ENCODE measurements at places on chromosomes 4 and X.
A peak's percentile ranks its signal among the peaks of the same experiment; 100 is the strongest.

DNA sequence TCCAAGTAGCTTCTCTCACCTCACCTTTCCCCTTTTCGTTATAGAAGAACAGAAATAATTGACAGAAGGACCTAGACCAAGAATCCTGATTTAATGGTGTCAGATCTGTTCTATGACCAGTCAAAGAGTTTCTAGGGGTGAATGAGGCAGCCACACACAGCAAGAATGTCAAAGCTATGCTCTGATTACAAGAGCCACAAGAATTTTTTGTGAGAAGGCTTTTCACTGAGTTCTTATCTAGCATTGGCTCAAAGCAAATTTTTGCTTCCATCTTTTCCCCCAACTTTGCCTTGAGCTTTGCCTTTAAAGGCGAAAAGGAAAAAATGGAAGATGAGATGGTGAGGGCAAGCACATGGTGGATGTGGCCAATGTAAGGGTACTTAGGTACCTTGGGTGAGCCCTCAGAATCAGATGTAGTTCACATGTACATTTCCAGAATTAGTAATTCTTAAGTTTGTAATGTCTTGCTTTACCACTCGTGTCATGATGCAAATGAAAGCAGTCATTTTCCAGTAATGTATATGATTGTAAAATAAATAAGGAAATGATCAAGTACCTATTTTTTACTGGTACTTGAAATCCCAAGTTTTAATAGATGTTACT lies 23.5 kb downstream of the FMR1 start:
- DNase-seq, result no peak

GRCh38 chrX:11540532-11541377 lies 125.0 kb downstream of the ARHGAP6 start:
- no peak for DNase-seq

DNA sequence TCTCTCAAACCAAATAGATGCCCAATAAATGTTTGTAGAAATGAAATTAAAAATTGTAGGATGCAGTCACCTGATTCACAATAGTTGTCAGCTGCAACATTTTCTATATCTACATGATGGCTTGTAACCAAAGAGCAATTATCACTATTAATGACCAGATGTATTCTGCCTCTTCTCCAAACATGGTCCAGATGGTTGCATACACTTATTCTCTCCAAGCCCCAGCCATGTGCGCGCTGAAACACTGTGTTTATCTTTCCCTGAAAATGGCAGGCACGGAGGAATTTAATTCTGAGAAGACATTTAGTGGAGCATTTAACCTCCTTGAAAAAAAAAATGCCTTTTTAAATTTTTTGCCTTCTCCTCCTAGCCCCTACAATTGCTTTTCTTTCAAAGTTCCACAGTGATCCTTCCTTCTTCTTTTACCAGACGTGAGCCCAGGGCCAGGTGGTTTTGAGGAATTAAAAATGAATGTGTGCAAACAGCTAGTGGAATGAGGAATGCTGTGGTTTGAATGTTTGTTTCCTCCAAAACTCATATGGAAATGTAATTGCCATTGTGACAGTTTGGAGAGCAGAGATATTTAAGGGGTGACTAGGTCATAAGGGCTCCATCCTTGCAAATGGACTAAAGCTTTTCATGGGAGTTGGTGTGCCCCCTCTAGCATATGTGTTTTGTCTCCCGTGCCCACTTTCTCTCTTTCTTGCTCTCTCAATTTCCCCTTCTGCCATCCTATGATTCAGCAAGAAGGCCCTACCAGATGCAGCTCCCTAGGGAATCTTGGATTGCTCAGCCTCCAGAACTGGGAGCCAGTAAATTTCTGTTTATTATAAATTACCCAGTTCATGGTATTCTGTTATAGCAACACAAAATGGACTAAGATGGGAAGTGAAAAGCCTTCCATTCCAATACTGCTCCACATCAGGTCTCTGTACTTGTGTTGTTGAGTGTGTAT lies 136.0 kb downstream of the GABRB1 start:
- no peak for DNase-seq

DNA sequence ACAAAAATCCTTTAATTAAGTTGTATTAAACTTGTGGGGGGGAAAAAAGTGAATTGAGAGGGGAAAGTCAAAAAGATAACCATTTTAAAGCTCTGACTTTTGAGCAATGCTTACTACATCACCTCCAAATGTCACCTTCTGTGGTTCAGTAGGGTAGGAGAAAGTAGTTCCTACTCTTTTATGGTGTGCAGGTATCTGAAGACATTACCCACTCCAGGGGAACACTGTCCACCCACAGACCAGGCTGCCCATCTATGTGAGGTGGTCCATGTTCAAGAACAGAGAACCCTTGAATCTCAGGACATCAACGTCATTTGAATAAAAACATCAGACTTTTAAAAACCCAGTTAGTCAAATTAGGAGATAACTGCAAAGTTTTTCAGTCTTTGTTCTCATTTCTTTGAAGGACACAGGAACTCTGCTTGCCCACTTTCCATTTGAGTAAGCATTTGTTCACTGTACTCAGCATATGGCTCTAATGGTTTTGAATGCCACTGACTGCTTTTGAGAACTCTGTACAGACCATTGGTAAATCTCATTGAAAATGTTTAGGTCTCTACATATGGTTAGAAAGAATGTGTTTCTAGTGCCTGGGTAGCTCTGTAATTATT lies 18.4 kb downstream of the NMU start:
- no peak for DNase-seq

DNA sequence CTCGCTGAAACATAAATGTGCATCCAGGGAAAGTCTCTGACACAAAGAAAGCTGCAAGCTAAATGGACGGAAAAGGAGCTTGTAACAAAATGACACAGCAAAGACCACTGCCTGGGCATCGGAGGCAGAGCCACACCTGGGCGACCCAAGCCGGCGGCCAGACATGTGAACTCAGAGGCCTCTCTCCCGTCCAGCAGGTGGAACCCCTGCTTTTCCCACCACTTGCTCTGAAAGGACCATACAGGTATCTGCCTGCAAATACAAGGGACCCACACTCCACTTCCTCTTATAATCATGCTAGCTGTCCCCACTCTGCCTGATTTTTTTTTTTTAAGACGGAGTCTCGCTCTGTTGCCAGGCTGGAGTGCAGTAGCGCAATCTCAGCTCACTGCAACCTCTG lies 12.0 kb downstream of the CPLX1 start:
- DNase-seq, result no peak

GRCh38 chrX:97389761-97390192 lies 506.1 kb downstream of the RPA4 start:
- no peak for DNase-seq

- no peak for DNase-seq
Measured at GRCh38 chr4:119592830-119593229, 35.8 kb downstream of the PDE5A start.

GRCh38 chr4:158915683-158916241 lies 146.9 kb downstream of the FNIP2 start:
- no peak for DNase-seq

- DNase-seq, result no peak
Measured at GRCh38 chr4:154626793-154627484, 14.5 kb upstream of the FGG start.

DNA sequence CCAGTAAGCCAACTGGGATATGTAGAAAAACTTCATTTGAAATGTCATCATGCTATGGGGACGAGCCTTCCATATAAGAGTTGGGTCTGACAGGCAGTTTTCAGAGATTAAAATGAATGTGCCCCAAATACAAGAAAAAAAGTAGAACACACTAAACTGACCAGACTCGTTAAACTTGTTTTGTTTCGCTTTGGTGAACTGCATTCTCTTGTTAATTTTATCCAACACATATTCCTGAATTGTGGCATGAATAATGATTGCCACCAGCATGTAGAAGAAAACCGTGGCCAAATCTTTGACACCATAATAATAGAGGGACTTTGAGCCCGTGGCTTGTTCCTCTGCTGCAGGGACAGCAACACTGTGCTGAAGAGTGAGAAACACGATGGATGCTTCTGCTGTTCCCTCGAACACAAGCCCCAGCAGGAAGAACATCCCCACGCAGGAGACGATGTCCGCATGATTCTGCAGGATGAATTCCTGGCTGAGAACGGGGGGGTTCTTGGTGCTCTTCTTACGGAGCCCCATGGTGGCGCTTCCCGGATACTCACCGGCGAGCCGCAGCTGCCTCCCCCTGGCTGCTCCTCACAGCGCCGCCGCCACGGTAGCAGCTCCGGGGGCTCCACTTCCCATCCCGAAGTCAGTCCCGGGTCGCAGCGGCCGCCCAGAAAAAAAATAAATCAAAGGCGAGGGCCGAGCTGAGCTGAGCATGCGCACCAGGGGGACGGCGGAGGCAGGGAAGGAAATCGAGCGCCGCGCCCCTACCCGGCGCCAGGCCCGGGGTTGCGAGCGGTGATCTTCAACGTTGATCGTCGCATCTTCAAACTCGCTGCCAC lies at the start of gene TRAM1L1:
Gene TRAM1L1, minus strand, starts transcription at position 711 of the 836 bp plus-strand sequence. Its CDS starts 183 bp downstream, at position 528.
- DNase-seq, result peak; percentile 47

DNA sequence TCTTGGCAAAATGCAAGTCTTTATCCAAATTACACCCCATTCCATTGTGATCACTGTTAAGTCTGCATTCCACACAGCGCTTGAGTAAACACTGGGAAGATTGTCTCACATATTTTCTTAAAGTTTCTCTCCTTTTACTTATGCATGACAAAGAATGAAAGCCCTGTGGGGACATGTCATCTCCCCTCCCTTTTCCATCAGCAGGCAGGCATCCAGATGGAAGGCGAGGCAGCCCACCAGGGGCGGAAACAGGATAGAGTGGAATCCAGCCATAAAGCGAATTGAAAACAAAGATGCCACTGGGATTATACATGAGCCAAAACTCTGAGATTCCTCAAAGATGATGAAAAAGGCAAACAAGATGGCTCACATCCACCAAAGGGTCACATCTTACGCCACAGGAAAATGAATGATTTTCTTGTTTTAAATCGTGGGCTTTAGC lies 78.2 kb downstream of the AFAP1 start:
- no peak for DNase-seq

DNA sequence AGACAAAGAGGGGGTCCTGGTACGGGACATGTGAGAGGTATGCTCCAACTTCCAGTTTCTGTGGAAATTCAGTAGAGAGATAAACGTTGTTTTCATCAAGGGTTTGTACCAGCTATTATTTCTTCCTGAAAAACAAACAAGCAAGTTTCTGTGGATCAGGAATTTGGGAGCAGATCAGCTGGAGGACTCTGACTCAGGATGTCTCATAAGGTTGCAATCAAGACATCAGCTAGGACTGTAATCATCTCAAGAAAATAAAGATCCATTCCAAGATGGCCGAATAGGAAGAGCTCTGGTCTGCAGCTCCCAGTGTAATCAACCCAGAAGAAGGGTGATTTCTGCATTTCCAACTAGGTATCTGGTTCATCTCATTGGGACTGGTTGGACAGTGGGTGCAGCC lies 23.5 kb upstream of the NFKB1 start:
- DNase-seq, result no peak

DNA sequence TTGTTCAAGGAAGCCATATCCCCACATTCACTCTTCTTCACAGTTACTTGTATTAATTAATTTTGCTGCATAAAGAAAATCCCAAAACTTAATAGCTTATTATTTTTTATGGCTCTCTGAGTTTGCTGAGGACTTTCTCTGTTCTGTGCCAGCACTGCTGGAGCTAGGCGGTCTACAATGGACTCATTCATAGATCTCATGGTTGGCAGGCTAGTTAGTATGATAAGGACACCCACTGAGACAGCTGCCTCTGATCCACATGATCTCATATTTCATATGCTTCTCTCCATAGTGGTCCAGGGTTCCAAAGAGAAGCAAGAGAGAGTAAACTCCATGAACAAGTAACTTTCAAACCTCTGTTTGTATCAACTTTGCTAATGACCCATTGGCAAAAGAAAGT lies 170.2 kb downstream of the ADGRA3 start:
- DNase-seq, result no peak

- no peak for DNase-seq
Measured at GRCh38 chrX:32871636-32872035, 339.7 kb downstream of the DMD start.

- no peak for DNase-seq
Measured at GRCh38 chr4:28358606-28359005, 1498.0 kb downstream of the STIM2 start.

DNA sequence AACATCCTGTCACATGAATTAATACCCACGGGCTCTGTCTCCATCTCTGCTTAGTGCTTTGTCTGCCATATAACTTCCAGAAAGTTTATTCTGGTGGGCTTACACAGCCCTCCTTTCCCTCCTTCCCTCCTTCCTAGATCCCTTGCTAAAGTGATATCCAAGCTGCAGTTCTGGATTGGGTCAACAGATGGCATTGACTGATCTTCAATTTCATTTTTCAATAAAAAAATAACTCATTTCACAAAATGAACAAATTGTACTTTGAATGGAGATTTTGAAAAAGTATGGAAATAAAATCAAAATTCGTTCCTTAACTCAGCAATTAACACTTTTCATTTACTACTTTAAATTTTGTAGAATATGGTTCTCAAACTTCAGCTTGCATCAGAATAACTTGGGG lies 94.9 kb downstream of the NXF2 start:
- no peak for DNase-seq

DNA sequence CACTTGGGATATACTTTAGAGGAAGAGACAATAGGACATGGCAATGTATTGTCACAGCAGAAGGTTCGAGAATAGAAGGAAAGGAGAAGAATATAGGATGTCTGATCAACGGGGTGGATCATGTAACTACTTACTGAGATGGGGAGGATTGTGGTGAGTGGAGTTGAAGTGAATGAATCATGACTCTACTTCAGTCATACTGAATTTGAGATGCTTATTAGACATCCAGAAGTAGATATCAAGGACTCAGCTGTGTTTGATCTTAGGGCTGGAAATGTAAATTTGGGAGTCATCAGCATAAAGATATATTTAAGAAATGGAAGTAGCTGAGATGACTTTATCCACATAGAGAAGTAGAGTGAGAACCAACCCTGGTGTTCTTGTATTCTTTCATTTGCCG lies 29.1 kb upstream of the DHX15 start:
- DNase-seq, result no peak

- no peak for DNase-seq
Measured at GRCh38 chrX:20656721-20657120, 390.0 kb upstream of the RPS6KA3 start.

DNA sequence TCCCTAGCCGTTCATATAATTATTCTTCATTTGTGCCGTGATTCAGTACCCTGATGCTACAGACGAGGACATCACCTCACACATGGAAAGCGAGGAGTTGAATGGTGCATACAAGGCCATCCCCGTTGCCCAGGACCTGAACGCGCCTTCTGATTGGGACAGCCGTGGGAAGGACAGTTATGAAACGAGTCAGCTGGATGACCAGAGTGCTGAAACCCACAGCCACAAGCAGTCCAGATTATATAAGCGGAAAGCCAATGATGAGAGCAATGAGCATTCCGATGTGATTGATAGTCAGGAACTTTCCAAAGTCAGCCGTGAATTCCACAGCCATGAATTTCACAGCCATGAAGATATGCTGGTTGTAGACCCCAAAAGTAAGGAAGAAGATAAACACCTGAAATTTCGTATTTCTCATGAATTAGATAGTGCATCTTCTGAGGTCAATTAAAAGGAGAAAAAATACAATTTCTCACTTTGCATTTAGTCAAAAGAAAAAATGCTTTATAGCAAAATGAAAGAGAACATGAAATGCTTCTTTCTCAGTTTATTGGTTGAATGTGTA lies 7.0 kb downstream of the SPP1 start:
- no peak for DNase-seq

GRCh38 chrX:130805903-130806302 lies 97.1 kb downstream of the ENOX2 start:
- no peak for DNase-seq

Data from NCI-H1105 (cell line).